ENCODE measurements at places on chromosomes 11 and 22.

DNA sequence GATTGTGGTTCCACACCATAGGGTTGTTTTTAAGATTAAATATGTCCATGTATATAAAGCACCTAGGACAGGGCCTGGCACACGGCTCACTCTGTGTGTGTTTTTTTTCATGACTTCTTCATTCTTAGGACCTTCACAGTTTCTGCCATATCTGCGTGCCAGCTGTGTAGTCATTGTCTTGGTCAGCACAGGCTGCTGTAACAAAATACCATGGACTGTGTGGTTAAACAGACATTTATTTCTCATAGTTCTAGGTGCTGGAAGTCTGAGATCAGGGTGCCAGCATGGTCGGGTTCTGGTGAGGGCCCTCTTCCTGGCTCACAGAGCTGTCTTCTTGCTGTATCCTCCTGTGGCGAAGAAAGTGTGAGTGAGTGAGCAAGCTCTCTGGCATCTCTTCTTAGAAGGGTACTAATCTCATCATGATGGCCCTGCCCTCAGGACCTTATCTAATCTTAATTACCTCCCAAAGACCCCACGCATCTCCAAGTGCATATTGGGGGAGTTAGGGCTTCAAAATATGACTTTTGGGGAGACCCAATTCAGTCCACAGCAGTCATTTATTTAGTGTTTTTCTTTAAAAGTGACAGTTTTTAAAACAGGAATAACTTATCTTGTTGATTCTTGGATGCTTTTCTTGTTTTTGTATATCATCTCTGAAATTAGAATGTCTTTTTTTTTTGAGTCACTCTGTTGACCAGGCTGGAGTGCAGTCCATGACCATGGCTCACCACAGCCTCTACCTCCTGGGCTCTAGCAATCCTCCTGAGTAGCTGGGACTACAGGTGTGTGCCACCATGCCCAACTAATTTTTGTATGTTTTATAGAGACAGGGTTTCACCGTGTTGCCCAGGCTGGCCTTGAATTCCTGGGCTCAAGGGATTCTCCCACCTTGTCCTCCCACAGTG is 70.9 kb downstream of the ZNRF3 start:
- DNase-seq, result no peak

- DNase-seq, result no peak
These were observed 469.8 kb upstream of the ANO3 start for GRCh38 chr11:25862159-25862558.

GRCh38 chr22:19508024-19508776 is 16.0 kb downstream of the CLDN5 start:
- DNase-seq, result no peak

DNA sequence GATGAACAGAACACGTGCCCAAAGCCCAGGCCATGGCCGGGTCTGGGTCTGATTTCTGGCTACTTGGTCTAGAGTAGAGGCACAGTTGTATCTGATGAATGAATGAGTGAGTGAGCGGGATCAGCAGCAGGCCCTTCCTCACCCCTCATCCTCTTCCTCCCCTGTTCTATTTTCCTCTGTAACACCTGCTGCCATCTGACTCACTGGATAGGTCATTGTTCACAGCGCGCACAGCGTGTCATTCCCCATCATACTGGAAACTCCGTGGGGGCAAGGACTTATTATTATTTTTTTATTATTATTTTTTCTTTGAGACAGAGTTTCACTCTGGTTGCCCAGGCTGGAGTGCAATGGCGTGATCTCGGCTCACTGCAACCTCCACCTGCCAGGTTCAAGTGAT is 13.9 kb downstream of the NCF4 start:
- DNase-seq, result no peak

DNA sequence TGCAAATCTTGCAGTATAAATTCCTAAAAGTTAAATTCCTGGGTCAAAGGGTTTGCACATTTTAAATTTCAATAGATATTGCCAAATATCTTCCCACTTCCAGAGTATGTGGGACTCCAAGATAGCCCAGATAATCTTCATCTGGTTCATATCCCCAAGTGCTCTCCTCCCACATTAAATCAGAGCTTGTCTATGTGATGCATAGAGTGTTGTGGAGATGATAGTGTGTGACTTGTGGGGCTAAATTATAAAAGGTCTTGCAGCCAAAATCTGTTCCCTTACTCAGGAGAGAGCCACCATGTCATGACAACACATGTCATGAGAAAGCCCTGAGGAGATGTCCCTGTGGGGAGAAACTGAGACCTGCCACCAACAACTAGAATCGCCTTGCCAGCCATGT is 39.9 kb upstream of the TEAD1 start:
- DNase-seq, result no peak

DNA sequence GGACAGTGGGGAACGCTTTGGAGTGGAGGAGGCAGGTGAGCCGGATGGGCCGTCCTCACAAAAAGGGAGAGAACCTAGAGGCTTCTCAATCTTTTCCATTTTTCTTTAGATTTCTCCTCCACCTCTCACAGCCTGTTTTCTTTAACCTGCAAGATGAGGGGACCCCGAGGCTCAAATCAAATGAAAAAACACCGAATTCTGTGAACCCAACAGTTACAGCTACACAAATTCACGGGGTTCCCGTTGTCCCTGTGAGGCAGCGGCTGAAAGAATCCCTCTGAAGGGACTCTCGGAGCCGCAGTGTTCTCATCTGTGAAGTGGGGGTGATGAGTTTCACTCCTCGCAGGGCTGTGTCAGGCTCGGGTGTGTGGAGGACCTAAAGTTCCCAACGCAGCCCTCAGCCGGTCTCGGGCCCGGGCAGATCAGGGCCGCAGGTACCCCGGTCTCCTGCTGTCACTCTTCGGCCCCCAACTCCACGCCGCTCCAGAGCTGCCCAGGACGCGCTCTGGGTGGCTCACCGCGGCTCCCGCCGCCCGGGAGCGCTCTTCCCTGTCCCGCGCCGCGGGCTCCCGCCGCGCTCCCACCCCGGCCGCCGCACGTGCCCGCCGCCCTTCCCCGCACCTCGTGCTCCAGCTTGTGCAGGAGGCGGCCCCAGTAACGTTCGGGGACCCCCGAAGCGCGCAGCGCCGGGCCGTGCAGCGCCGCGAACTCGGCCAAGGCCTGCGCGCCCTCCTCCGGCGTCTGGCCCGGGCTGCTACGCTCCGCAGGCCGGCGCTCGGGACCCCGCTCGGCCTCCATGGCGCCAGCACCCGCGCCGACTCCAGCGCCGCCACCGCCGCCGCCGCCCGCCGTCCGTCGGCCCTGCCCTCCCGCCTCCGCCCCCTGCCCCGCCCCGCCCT is at the start of gene TTLL12:
TSS of gene TTLL12 (minus strand) at position 863 of the 899 bp plus-strand sequence. CDS start at position 798, 65 bp downstream.
- peak; percentile 56 for DNase-seq
